ENCODE measurements at places on chromosomes 1 and 21.
A peak's percentile ranks its signal among the peaks of the same experiment; 100 is the strongest.

- DNase-seq, result peak; percentile 65
Measured at GRCh38 chr1:206784471-206784903, 12.2 kb upstream of the IL10 start.

GRCh38 chr1:155166471-155167165 is 6.5 kb downstream of the KRTCAP2 start:
- DNase-seq, result no peak

- no peak for DNase-seq
Measured at GRCh38 chr1:108141621-108142020, 58.5 kb downstream of the SLC25A24 start.

- DNase-seq, result no peak
Measured at GRCh38 chr1:53025034-53025768, 36.8 kb upstream of the PODN start.

DNA sequence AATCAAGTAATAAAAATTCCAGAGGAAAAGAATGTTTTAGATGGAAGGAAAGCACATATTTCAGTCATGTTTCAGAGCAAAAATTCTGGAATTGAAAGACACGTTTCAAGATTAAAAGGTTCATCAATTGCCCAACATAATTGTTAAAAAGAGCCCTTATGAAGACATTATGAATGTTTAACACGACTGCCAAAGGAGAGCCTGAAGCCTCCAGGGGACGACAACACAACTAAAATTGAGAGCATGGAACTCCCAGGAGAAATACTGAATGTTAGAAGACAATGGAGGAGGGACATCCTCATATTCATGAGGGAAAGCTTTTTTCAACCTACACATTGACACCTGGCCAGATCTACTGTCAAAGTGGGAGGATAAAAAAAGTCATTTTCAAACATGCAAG is 16.0 kb downstream of the OR2T11 start:
- no peak for DNase-seq

- DNase-seq, result no peak
Measured at GRCh38 chr21:33421713-33422393, 18.6 kb downstream of the IFNGR2 start.

DNA sequence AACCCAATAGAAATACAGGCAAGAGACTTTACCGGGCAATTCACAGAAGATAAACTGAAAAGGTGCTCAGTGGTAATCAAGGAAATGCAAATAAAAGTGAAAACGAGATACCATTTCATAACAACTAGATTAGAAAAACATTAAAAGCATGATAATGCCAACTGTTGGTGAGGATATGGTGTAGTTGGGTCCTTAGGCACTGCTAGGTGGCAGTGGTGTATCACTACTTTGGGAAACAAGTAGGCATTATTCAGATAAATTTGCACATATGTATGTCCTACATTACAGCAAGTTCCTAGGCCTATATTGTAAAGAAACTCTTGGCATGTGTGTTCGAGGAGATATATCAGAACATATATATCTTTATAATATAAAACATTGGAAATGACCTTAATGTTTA is 31.0 kb downstream of the AZIN2 start:
- no peak for DNase-seq

- DNase-seq, result no peak
Measured at GRCh38 chr1:6456800-6457466, 9.0 kb downstream of the TNFRSF25 start.

GRCh38 chr1:201330541-201330940 is 46.9 kb downstream of the TNNT2 start:
- DNase-seq, result no peak

- DNase-seq, result no peak
Measured at GRCh38 chr1:5811419-5811818, 180.8 kb downstream of the NPHP4 start.

DNA sequence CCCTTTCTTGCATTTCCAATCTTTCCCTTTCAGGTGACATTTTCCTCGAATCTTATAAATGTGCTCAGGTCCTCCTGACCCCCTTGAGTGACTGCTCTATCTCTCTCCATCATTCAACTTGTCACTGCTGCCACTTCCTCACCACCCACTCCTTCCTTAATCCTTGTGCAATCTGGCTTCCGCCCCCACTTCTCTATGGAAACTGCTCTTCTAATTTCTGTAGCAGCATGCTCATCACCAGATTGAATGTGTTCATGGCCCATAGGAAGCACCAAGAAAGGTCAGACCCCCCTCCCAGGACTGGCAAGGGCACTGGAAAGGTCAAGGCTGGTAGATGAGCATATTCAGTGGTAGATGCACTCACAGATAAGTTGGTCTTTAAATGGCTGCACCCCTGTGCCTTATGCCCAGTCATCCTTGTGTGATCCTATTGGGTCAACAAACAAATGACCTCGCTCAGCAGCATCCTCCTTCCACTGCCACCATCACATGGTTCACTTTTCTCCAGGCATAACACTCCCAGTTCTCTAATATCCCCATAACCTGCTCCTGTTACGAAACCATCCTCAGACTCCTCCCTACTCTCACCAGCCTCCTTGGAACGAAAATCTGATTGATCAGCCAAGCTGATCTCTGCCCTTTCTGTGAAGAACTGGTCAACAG is 288.5 kb upstream of the POU3F1 start:
- DNase-seq, result no peak

DNA sequence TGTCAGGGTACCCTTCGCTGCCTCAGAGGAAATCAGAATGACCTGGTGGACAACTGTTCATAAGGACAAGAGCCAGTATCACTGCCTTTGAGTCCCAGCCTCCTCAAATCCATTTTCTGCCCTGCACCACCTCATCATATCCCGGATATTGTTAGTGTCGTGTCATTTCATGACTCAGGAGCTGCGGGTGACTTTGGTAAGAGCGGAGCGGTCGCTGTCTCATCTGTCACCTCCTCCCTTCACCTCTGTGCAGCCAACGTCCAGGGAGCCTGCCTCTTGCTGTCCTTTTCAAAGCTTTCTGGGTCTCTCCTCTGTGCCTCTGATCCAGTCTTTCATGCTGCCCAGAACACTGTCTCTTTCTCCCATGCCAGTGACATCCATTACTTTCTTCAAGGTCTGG is 7.0 kb upstream of the C1orf198 start:
- DNase-seq, result no peak

DNA sequence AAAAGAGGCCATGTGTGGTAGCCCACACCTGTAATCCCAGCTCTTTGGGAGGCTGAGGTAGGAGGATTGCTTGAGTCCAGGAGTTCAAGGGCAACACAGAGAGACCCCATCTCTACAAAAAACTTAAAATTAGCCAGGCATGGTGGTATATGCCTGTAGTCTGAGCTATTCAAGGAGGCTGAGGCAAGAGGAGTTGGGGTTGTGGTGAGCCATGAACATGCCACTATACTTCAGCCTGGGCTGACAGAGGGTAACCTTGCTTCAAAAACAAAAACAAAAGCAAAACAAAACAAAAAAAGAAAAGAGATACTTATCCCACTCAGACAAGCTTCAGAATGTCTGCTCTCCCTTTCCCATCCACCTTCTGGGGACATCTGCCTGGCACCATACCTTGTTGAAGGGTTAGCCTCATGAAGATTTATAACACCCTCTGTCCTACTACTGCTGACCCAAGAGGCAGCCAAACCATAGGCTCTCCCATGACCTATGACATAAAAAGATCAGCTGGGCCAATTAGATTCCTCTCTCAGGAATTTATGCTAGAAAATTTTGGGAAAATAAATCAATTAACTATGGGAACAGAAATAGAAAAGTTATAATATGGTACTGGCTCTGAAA is 13.2 kb downstream of the TMCO1 start:
- DNase-seq, result no peak

DNA sequence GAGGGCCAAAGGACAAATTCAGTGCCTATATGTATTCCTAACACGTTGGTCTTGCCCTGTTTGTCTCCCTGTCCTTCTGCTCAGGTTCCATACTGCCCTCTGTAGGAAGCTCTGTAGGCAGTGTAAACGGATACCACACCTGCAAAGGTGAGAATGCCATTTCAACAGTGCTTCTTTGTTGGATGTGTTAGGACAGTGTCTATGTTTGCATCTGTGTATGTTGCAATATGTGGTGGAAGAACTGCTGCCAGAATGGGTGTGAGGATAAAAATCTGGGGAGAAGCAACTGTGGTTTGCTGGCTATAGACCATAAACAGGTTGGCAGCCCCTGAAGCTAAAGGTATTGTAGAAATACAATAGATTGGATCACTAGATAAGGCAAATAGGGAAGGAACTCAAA is 113.1 kb upstream of the BMP8A start:
- no peak for DNase-seq

GRCh38 chr1:66353257-66353656 is 180.7 kb upstream of the SGIP1 start:
- DNase-seq, result no peak

GRCh38 chr1:101996825-101997465 is at the start of gene OLFM3:
OLFM3 (minus strand) TSS chr1:101996926.
- no peak for DNase-seq

- no peak for DNase-seq
Measured at GRCh38 chr1:245067257-245067656, 87.5 kb upstream of the KIF26B start.
